Stimulated activated CD4-positive, alpha-beta T cell treated with anti-CD3 and anti-CD28 coated beads, Interleukin-4, amount 100 ng/mL, for 48 hours (primary cell): ENCODE measurements at places on chromosomes 2 and 18.

GRCh38 chr2:53867169-53867568 is 7.4 kb upstream of the GPR75 start:
- DNase-seq: no peak

DNA sequence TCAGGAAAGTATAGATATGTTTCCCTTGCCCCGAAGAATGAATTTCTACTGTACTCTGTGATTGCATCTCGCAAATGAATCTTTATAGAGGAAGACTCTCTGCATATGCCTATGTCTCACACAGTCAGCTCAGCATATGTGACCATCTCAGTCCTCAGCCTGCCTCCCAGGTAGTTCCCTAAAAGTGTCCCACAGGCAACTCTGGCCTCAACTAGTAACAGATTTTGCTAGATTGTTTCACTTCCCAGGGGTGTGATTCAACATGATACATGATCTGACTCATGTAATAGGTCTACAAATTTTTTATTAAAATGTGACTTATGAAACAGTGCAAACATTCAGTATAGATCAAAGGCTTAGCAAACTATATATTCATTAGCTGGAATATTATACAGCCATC is 296.6 kb upstream of the CRIM1 start:
- DNase-seq: no peak

DNA sequence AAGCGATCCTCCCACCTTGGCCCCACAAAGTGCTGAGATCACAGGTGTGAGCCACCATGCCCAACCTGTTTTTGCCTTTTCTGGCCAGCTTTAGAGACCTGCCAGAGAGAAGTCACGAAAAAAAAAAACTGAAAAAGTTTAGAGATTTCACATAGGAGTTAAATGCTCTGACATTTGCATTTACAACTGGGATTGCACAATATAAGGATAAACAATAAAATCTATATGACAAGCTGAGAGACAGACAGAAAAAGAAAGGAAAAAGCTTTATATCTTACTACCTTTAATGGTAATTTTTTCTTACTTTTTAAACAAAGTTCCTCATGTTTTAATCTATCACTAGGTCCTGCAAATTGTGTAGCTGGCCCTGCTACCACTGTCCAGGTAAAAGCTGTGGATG is 466.5 kb downstream of the TXNL1 start:
- DNase-seq: no peak

DNA sequence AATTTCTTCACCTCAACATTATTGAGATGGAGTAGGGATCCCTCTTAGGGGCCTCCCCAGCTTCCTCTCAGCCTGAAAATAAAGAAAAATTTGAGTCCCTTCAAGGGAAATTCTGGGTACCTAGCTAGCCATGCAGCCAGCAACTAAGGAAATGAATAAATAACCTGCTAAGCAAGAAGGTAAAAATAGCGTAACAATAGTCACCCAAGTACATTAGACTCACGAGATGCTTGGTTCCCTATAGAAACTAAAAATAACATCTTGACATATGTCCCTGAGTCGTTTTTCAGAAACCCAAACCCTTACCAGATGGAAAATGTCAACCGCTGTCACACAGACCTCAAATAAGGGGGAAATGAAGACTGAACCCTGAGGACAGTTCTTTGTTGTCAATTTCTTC is 51.9 kb downstream of the CACNB4 start:
- DNase-seq: no peak

- DNase-seq: no peak
Measured at GRCh38 chr2:225598426-225598825, 198.9 kb downstream of the NYAP2 start.

DNA sequence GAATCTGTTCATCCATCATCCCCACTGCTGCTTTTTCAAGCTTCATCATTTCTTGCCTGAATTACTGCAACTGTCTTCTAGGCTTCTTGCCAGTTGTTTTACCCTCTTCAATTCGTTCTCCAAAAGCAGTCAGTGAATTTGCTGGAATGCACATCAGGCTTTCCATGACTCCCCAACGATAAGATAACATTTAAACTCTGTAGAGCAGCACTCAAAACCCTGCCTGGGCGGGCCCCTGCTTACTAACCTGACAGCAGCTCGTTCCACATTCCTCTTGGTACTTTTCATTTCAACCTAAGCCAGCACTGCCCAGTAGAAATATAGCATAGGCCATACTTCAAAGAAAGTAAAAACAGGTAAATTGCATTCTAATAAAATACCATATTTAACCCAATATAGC is 342.9 kb downstream of the SUCLG1 start:
- DNase-seq: no peak

GRCh38 chr2:8803658-8804379 is 33.6 kb downstream of the KIDINS220 start:
- peak; percentile 13 for DNase-seq

- DNase-seq: no peak
Measured at GRCh38 chr2:205177546-205177945, 504.8 kb upstream of the NRP2 start.

DNA sequence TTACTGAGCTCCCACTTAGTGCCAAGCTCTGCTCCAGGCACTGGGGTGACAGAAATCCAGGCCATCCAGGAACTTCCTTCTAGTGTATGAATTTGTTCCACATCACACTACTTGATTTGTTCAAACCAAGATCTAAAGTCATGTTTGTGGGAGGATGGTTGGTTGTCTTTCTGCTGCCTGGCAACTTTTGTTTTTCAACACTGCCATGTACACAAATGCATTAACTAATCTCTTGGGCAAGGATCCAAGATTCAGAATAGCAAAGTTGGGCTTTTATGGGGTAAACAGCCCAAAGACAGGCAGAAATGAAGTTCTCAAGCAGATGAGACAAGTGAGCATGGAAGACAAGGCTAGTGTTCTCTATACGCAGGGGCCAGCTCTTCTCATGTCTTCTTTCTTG is 53.4 kb upstream of the PROKR1 start:
- DNase-seq: no peak

GRCh38 chr2:217268978-217269377 is 409.1 kb upstream of the TNP1 start:
- DNase-seq: no peak

DNA sequence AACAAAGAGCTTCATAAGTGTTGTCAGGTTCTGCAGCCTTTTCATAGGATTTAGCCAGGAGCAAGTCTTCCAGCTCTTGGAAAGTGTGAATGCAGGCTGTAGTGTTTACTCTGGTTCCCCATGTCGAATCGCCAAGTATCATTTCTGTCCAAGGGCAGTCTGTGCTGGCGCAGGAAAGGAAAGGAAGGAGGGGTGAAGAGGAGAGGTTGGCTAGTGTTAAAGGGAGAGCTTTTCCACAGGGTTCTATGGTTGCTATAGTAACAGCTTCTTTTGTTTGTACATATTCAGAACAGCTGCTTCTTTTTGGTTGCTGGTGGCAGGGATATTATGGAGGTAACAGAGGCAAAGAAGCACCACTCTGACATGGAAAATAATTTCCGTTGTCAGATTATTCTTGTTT is 69.9 kb downstream of the KCNH7 start:
- no peak for DNase-seq

DNA sequence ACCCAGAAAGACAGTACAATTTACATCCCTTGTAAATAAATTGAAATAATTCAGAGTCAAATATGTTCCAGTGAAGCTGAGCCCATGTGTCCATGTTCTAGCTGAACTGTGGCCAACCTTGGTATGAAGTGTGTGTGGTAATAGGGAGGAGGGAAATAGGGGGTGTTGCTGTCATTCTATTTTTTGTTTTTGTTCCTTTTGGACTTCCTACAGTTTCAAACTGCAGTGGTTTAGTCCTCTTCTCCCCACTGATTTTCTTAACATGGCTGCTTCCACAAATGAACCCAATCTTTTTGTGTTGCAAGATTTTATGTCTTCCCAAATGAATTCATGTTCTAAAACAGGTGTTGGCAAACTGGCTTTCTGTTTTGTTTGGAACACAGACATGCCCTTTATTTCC is 156.9 kb downstream of the CCBE1 start:
- DNase-seq: no peak

DNA sequence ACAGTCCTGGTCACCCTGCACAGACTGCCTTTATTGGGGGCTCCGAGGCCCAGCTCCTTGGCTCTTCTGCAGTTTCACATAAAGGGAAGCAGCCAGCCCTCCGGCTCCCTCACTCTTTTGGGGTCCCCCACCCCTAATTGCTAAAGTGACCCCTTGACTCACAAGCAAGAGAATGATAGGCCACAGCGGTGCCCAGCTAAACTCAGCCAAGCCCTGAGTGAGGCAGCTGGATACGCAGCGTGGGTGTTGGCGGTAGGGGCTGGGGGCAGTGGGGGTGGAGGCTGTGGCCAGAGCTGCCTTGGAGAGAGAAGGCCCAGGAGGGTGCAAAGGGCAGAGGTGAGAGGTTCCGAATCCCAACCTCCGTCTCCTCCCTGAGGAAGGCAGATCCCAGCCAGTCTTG is 25.5 kb upstream of the ALPP start:
- DNase-seq: no peak

DNA sequence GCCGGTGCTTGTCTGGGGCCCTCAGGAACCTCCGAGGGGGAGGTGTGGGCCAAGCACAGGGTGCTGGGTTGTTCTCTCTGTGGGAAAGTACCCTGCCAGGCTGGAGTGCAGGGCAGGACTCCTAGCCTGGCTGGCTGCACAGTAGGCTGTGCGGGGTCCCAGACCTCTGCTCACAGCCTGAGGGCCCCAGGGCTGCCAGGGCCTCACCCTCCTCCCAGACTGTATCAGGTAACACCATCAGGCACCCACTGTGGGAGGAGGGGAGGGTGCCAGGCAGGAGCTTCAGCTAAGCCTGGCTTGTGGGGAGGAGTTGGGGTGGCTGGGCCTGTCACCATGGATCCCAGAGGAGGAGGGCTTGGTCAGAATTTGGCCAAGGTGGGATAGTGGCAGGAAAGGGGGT is 211.9 kb upstream of the SMAD2 start:
- no peak for DNase-seq

DNA sequence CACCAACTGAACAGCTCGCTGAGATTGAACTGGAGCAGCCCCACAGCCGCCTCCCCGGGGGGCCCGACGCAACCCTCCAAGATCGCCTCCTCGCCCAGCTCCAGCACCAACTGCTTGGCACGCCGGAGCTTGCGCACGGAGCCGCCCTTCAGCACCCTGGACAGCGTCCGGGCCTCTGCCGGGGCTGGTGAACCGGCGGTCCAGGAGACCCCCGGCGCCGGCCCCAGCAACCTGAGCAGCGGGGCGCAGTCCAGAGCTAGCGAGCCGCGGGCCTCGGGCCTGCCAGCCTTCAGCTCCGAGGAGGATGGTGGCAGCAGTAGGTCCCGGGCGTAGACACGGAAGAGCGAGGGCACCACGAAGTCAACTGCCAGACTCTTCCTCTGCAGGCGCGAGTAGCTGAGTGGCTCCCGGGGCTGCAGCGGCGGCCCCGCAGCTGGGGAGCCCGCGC is 1.2 kb downstream of the ALK start:
- peak; percentile 19 for DNase-seq

DNA sequence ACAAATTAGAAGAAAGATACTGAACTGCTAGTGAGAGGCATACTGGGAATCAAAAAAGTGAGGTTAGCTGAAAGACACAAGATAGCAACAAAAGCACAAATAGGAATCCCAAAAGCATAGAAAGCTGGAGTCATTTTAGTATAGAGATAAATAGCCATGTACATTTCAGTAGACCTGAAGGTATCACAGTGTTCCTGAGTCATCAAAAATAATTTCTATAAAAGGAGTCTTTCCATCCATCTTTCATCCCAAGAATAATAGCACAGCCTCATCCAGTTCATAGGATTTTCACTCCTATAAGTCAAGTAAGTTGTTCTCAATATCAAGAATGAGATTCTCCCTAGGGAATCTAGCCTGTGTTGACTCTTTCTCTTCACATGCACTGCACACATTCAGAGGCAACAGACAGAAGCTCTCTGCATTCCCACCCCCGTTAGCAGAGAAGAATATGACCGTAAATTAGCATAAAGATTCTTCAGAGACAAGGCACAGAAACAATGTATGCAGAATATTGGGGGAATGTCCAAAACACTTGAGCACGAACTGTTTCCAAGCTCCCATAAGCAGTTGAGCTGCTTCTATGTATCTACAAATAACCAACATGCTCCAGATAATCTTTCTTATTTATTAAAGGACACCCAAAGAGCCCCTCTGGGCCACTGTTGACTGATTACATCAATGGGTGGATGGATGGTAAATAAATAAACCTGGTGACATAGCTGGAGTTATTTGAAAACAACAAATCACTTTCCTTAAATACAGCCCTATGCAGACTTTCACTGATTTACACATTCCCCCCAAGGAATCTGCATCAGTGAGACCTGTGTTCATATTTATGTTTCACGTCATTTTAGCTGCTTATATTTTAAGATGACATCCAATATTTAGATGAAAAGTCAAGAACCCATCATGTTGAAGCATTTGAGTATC is 174.5 kb upstream of the PKDCC start:
- no peak for DNase-seq

- no peak for DNase-seq
Measured at GRCh38 chr18:62164310-62164709, 22.5 kb downstream of the PIGN start.

DNA sequence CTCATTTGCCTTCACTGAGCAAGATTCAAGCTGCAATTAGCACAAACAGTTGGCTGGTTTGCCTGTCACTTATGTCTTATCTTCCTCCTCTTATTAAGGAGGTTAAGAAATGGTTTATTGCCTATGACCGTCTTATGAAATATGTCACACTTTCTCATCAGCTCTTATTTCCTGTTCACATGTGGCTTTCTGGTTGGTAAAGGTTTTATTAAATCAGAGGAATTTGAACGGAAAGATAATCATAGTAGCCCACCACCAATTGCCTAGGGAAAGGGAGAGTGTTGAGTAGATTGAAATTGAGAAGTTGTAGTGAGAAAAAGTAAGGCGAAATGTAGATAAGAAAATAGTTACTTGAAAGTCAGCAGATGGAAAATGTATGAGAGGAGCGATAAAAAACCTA is 4.2 kb upstream of the IL1R1 start:
- no peak for DNase-seq
